ENCODE measurements at places on chromosomes 3 and 15. TPM values are rescaled to one million over a fixed set of nuclear protein-coding genes. Genes with fewer than 3 reads are reported as not detected.

Gene POPDC2
- total RNA-seq: 0.37 TPM

Gene DISP2
- 0.59 TPM for total RNA-seq

Gene BHLHE40
- 4.1 TPM for total RNA-seq

Gene IGSF10
- total RNA-seq: 0.13 TPM

Gene DUOXA2
- not detected for total RNA-seq

Gene FOXB1
- 3.7 TPM for total RNA-seq

GRCh38 chr3:37779289-37780152 is 82.2 kb upstream of the CTDSPL start:
- no peak for DNase-seq

DNA sequence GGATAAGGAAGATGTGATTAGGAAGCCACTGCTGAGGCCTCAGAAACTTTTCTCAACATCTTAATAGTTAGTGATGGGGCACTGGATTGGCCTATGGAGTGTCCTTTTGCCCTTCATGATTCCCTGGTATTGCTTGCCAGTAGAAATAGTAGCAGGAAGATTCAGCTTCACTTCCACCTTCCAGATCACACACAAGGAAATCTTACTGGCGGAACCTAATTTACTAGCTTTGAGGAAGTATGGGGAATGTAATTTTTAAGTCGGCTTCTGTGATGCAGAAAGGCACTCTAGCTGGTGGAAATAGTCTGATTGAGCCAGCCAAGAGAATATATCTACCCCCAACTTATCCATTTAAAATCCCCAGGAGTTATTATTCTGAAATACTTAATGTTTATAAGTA is 46.5 kb downstream of the LPP start:
- no peak for DNase-seq

GRCh38 chr3:18670759-18671158 is 245.6 kb upstream of the SATB1 start:
- DNase-seq: no peak

DNA sequence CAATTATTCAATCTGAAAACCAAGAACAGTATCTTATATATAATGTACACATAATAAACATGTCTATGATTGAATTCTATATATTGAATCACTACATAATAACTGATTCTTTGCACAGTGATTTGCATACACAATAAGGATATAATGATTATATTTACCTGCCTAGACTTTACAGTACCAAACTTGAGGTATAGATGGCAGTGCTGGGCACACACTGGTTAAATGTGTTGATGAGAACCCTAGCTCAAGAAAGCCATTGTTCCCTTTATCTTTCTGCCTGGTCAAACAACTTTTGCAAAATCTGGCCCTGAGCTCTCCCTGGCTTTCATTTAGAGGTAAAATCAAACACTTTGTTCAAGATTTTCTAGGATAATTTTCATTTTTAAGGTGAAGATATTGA is 697.7 kb downstream of the TUSC7 start:
- no peak for DNase-seq

DNA sequence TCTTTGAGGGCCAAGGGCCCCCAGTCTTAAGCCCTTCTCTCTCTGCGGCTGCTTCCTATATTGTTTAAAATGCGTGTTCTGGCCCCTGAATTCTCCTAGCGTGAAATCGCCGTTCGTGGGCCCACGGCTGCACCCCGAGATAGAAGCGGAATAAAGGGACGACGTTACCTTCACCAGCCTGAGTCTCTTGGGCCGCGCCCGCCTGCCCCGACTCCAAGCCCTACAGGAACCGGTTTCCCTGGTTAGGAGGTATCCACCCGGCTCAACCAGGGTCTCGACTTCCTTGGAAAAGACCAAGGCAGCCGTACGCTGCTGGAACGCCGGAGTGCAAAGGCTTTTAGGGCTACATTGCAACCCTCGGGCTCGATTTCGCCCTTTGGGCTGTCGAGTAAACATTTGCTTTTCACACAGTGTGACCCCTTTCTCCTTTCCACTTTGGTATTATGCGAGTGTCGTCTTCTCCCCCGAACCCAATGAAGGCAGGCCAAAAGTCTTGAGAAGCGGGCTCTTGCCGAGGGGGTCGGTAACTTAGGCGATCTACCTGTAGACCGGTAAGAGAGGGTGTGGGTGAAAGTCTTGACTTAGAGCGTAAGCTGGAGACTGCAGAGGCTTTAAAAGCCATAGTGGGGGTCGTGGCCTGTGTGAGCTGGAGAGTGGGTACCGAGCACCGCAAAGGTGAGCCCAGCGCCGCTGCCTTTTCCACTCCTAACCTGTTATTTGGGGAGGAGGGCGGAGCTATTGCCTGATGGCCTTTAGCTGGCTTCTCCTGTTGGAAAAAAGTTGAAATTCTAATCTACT is 2.0 kb downstream of the TRIM71 start:
- no peak for DNase-seq
